Choroid plexus epithelial cell (primary cell): ENCODE measurements at places on chromosomes 1 and 21.

DNA sequence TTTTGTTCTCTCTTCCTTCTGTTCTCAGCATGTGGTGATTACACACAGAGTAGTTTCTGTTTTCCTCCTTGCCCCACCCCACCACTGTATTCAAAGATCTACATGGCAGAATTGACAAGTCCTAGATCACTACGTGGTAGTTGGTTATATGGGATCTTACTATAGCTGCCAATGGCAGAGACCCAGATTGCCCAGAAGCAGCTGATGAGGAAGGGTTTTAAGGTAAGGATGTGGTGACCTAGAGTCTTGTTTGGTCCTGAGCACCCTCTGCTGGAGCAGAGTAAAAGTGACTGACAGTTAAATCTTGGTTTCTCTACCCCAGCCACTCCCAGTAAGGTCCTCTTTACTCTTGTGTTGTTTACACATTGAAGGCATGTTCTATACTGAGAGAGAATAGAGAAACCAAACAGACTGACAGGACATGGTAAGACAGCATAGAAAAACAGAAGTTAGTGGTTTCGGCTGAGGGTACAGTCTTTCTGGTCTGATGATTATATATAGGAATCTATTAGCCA is 22.8 kb upstream of the STRIP1 start:
- peak; percentile 86 for DNase-seq

- peak; percentile 82 for DNase-seq
Measured at GRCh38 chr1:158180741-158181576, at the start of gene CD1D. Gene CD1D (plus strand): TSS chr1:158180895. CDS start chr1:158181102, 207 bp downstream.

GRCh38 chr1:1956101-1956500 is 37.0 kb upstream of the TMEM52 start:
- no peak for DNase-seq

GRCh38 chr1:184330875-184331274 is 56.0 kb upstream of the C1orf21 start:
- DNase-seq, result no peak

DNA sequence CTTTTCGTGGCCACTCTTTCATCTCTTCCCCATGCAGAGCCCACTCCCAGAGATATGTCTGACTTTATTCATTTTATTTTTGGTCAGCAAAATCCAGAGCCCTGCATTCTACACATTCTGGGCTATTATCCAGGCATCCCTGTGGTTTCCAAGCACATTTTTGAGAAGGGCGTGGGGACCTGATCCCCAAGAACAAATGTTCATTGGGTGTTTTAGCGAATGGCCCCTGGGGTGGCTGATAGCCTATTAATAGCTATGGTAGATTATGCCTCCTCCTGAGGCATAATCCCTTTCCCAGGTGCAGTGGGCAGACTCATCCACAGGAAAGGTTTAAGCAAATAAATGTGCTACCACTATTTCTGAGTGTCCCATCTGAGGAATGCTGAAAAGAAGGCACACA is 511.8 kb upstream of the USP24 start:
- peak; percentile 83 for DNase-seq

- DNase-seq, result no peak
Measured at GRCh38 chr1:103917795-103918194, 168.1 kb downstream of the AMY1C start.

- peak; percentile 81 for DNase-seq
Measured at GRCh38 chr1:235253219-235253962, 74.6 kb downstream of the ARID4B start.

DNA sequence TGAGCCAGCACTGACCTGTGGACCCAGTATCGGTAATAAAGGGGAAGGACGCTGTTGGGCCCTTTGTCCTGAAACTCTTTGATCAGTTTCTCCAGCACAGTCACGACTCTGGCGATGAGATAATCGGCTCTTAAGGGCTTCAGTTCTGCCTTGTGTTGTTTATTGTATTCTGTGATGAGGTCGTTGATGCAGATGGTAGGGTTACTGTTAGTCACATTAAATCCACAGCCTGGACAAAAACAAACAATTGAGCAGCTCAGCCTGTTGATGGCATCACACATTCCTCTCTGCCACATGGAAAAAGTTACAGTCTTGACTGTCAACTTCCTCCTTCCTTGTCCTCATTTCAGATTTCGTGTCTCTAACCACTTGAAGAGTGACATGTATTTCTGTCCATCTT is 57.6 kb downstream of the SIM2 start:
- DNase-seq, result peak; percentile 46

GRCh38 chr1:210505601-210506496 is 177.1 kb downstream of the HHAT start:
- no peak for DNase-seq

GRCh38 chr1:189205863-189206262 is 1271.8 kb downstream of the BRINP3 start:
- no peak for DNase-seq

GRCh38 chr21:28154121-28154520 is 838.6 kb downstream of the LTN1 start:
- peak; percentile 8 for DNase-seq

DNA sequence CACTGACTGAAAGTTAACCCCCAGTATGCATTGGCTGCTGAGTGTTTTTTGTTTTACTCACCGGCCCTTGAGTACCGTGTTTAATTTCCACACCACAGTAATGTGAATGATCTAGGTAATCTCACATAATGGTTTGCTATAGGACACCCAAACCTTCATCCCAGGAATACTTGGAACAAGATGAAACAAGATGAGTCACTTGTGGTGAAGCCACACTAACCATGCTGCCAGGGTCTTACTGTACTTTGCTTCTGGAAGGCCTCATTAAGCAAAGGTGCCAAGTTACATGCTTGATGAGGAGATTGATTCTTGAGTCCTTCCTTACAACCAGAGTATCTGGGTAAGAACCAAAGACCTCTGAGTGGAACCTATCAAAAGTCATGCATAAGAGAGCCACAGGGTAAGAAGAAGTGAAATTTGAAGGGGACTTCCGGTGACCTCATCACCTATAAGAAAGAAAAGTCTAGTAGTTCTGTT is 163.3 kb downstream of the NRIP1 start:
- DNase-seq, result peak; percentile 70

DNA sequence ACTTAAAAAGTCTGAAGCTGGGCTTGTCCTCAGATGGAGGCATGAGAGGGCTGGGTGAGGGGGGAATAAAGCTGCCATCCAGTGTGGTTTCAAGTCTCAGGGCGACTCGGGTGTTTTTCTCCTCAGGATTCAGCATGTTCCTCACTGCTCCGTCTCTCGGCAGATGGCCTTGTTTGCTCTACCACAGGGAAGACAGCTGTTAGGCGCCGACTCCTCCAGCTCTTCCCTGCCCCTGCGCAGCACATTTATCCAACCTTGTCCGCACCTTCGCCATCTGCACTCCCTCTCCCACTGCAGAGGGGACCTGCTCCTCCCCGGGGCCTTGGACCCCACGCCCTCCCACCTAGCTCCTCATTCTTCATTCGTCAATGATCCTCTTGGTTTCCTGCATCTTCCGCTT is 16.6 kb upstream of the S100A11 start:
- DNase-seq, result no peak

GRCh38 chr1:116944613-116945012 is 34.9 kb downstream of the PTGFRN start:
- no peak for DNase-seq

- no peak for DNase-seq
Measured at GRCh38 chr1:234173968-234174367, 199.3 kb upstream of the COA6 start.

DNA sequence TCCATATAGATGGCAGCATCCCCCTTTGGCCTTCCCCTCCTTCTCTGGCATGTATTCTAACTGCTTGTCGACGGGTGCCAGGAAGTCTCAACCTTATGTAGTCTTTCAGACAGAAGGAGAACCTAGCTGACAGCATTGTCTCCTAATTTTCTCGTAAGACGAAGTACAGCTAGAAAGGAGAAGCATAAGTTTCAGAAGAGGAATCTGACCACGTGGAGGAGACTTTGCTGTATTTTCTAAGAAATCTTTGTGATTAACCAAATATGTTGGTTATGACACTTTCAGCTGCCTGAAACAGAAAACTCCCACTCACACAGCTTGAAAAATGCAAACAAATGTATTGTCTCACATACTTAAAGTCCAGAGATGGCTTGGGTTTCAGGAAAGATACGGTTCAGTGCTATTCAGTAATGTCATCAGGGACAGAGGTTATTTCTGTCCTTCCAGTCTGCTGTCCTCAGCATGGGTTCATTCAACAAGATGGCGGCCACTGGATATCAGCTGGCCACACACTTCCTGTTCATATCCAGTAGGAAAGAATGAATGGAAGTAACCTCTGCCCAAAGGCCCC is 109.5 kb upstream of the ZNF648 start:
- DNase-seq, result no peak

DNA sequence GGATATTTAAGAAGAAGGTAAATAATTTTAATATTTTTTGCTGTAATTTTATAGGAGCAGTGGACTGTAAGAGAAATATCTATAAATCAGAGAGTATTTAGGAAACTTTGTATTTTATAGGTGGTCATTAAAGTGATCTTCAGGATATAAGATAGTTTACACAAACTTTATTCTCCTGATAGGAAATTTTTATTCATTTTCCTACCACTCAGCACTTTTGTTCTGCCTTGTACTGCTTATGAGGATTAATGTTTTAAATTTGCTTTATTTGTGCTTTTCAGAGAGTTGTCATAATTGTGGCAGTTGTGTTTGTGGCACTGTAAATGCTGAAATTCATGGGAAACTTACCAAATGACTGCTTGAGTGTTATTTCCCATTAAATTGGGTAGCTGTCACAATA is 29.7 kb downstream of the UHMK1 start:
- no peak for DNase-seq

- DNase-seq, result no peak
Measured at GRCh38 chr1:75099581-75099980, 34.6 kb upstream of the LHX8 start.

DNA sequence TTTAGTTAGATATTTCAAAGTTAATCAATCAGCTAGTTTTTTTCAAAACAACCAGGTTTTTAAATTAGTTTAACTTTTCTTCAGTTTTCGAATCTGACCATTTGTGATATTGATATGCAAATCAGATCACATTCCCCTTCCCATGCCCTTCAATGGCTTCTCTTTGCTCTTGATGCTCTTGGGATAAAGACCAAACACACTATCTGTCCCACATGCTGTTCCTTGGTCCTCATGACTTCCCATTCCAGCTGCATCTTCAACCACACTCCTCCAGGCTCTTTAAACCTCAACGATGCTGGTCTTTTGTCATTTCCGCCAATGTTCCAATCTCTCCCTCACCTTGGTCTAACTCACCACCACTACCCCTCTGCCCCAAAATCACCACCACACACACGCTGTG is 285.8 kb downstream of the LMX1A start:
- no peak for DNase-seq

DNA sequence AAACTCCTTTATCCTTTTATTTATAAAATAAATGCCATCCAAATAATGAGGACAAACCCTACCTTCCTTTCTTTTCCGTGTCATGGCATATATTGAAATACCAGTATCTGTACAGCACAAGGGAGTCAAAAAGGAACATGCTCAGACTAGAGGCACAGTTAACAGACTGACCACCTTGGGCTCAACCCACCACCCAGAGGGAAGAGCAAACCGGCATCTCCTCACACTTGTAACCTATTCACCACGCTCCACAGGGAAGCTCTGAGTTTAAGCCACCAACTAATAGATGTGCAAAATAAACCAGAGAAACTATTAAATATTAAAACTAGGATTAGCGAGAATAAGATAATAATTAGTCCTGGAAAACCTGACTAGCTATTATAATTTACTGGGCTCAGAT is 112.7 kb downstream of the SIPA1L2 start:
- no peak for DNase-seq

DNA sequence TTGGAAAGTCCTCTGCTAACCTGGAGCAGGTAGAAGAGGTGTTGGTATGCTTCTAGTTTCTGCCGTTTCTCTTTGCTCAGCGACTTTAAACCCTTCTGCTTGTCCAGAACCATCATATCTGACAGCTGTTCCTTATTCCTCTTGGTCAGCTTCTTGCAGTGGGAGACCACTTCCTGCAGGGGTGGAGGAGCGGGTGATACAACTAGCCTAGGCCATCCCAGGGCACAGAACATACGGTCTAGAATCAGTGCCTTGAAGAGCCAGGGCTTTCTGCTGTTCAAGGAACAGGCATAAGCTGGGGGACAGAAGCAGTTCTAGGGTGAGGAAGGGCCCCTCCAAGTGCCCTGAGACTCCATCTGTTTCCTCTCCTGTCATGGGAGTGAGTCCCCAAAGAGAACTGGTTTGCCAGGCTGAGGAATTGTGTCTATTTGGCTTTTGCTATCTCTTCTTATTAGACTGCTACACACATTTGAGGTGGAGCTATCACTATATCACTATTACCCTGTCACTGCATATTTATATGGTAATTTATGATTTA is 32.5 kb downstream of the IQGAP3 start:
- DNase-seq, result no peak

- peak; percentile 46 for DNase-seq
Measured at GRCh38 chr1:84164567-84165021, 20.5 kb downstream of the PRKACB start.

GRCh38 chr1:68143633-68144032 is 88.7 kb downstream of the WLS start:
- peak; percentile 26 for DNase-seq

- DNase-seq, result peak; percentile 62
Measured at GRCh38 chr1:67214420-67215174, 48.3 kb downstream of the IL23R start.

DNA sequence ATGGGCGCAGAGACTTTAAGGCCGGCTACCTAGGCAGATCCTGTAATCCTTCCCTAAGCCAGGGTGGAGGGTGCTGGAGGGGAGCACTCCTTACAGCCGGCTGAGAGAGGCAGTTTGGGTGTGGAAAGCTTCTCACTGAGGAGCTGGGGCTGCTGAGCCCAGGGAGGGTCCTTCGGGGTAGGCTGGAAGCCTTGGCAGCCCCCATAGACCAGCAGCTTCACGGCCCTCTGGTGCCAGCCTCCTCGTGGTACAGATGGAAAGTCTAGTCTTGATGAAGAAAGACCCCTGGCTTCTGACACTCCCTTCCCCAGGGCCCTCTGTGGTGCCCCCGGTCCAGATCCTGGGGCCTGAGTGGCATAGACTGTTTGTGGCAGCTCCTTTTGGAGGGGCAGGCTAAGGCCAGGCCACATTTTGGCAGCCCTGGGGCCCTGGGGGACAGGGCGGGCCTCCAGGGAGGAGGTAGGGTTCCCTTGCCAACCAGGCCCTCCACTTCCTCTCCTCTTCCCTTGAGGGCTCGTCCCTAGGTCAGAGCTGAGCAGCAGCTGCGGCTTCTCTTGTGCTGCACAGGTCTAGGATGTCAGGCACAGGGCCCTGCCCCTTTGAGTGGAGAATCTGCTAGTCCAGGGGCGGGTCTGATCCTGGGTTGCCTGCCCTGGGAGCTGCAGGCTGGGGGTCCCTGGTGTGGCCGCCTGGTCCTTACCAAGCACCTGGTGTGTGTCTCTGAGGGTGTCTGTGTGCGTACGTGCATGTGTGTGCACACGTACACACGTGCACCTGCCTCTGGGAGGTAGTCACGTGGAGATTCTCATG is 4.8 kb downstream of the AMPD2 start:
- no peak for DNase-seq

- DNase-seq, result no peak
Measured at GRCh38 chr1:116311193-116311592, 61.9 kb upstream of the ATP1A1 start.

- DNase-seq, result peak; percentile 23
Measured at GRCh38 chr21:31201144-31201543, 142.9 kb downstream of the TIAM1 start.
